ENCODE measurements at places on chromosomes 11 and 22.

GRCh38 chr22:35522225-35523149 is 18.1 kb upstream of the RASD2 start:
- no peak for DNase-seq

DNA sequence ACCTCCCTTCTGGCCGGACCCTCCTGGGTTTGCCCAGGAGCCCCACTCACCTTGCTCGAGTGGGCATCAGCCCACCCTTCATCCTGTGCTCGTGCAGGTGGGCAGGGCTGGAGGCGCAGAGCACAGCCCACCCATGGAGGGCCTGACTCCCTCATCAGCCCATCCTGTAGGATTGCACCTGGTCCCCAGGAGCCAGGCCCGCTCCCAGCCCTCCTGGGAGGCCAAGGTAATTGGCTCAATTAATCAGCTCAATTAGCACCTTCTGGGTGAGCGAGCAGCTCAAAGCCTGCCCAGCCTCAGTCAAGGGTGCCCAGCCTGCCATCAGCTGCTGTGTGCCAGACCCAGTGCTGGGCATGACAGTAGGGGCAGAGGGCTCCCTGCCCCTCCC is 58.1 kb upstream of the NECTIN1 start:
- DNase-seq = no peak

DNA sequence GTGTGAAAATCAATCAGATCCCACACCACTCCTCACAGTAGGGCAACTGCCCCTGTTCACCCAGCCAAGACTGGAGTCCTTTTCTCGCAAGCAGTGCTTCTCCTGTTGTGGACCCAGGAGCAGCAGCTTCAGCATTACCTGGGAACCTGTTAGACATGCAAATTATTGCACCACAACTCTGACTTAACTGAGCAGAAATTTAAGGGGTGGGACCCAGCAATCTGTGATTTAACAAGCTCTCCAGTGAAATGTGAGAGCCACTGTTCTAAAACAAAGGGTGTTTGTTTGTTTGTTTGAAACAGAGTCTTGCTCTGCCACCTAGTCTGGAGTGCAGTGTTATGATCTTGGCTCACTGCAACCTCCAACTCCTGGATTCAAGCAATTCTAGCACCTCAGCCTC is 591.4 kb downstream of the SOX6 start:
- DNase-seq = no peak

GRCh38 chr22:39349506-39349966 is 255 bp upstream of the SYNGR1 start:
- DNase-seq = no peak

- no peak for DNase-seq
Measured at GRCh38 chr11:94785509-94785908, 17.4 kb downstream of the AMOTL1 start.

DNA sequence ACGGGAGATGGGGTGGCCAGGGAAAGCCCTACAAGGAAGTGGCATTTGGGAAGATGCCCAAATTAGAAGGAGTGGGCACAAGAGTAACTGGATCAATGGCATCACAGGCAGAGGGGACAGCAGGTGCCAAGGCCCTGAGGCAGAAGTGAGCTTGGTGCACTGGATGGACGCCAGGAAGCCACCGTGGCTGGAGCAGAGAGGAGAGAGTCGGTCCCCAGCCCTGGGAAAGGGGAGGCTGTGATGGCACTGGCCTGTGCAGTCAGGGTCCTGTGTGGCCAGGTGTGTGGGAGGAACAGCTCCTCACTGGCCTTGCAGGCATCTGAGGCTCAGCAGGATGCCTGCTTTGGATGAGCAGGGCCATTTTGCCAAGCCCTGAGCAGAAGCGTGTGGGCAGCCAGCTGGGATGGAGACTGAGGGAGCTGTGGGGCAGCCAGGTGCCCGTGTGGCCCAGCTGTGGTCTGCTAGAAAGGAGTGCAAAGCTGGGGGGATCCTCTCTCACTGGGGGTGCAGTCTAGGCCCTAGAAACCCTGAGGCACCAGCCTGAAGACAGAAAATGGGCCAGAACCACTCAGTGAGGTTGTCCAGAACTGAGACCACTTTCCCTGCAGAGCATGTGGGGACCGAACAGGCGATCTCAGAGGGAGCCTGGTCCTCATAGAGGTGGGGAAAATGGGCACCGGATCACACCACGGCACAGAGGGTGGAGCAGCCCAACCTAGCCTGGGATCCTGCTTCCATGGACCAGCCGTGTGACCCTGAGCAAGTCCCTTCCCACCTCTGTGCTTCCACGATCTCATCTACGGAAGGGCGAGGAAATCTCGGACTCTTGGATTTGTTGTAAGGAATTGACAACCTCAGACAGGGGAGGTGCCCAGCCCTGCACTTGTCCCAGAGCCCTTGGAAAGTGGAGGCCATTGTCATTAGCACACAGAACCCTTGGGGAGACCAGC is 78.6 kb upstream of the RTL6 start:
- no peak for DNase-seq
